ENCODE measurements at places on chromosomes 16 and 17.

DNA sequence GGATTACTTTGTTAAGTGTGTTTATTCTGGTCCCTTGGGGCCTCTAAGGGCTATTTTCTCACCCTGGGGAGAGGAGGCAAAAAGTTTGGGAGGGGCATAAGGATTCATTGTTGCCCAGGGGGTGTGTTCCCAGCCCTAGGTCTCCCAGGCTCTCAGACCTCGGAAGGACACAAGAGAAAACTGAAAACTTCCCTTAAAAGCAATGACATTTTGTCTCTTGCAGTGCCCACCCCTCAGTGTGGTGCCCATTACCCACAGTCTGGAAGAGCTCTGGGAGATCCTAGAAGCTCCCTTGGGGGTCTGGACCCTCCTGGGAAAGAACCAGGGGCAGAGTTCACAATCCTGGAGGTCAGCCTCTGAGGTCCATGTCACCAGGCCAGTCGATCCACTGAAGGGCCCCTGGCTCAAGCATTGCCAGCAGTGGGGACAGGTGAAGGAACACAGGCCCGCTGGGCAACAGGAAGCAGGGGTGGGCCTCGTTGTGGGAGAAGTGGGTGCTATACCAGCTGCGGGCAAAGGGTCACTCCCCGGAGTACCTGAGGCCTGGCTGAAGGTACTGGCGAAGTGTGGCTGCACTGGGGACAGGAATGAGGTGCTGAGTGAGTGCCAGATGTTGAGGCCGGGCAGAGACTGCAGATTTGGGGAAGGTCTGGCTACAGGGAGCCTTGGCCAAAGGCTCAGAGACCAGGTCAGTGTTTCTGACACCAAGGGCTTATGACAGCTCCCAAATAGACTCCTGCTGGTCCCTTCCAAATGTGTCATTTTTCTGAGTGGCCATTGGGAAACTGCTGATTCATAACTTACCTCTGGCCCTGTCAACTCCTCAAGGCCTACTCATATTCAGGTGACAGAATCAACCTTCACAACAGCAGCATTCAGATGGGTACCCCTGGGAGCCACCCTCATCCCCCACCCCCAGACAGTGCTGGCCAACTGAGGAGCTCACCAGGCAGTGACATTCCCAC is 4.6 kb upstream of the ZNF747 start:
- DNase-seq = no peak

- no peak for DNase-seq
These were observed 24.1 kb upstream of the SPNS3 start for GRCh38 chr17:4409659-4410058.

DNA sequence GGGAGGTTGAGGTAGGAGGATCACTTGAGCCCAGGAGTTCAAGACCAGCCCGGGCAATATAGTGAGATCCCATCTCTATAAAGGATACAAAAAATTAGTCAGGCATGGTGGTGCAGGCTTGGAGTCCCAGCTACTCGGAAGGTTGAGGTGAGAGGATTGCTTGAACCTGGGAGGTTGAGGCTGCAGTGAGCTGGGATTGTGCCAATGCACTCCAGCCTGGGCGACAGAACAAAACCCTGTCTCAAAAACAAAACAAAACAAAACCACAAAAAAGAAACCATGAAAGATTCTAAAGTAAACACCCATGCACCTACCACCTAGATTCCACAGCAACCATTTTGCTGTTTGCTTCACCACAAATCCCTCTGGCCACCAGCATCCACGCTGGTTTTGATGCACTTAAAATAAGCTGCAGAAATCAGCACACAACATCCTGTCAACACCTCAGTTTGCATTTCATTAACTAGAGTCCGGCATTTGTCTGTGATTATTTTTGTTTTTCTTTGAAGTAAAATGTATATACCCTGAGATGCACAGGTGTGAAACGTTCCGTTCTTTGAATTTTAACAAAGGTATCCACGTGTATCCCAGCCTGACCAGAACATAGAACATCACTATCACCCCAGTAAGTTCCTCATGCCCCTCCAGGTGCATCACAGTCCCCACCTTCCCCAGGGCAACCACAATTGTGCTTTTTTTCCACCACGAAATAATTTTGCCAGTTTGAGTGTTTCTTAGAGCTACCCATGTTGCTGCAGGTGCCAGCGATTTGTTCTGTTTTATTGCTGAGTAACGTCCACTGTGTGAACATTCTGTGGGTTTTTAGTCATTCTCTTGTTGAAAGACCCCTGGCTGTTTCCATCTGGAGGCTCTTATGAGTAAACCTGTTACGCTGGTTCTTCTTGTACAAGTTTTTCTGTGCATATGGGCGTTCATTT is 191.5 kb downstream of the SEC14L1 start:
- peak; percentile 65 for DNase-seq

DNA sequence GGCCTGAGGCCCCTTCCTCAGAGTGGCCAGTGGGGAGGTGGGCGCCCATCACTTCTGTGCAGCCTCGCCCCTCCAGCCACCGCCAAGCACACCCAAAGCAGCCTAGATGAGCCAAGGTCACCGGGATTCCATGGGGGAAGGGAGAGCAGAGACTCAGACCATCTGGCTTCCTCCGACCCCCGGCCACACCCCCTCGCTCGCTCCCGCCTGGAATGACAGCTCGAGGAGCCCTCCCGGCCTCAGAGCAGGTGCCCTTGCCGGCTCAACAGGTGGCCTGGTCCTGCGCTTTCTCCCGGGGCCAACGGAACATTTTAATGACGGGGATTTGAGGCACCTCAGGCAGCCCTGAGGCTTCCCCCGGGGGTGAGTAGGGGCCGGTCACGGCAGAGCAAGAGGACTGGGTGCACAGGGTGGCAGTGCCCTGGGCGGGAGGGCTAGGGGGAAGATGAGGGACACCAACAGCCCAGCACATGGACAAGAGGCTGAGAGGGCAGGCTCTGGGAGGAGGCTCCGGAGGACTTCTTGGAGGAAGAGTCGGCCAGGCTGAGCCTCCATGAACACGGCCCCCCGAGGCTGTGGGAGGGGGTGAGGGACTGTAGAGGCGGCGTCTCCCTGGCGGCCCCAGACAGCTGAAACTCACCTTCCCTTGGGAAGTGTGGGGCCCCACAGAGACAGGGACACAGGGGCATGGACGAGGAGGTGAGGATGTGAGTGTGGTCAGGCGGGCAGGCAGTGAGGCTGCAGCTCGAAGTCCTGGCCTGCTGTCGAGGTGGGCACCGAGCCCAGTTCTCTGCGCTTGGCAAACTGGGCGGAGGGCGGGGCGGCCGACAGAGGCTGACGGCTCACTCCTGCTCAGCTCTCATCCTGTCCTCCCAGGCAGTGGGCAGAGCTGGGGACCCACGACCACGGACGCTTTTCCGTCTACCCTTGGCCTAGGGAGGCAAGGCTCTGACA is 12.5 kb upstream of the C1QTNF8 start:
- DNase-seq = no peak

GRCh38 chr16:9441012-9441411 is 349.6 kb downstream of the HAPSTR1 start:
- no peak for DNase-seq

- no peak for DNase-seq
These were observed 985 bp downstream of the SGSM2 start for GRCh38 chr17:2338315-2338657.

GRCh38 chr17:1616101-1616500 is 12.5 kb downstream of the SLC43A2 start:
- no peak for DNase-seq

GRCh38 chr16:23269248-23269953 is 32.7 kb upstream of the SCNN1B start:
- no peak for DNase-seq

DNA sequence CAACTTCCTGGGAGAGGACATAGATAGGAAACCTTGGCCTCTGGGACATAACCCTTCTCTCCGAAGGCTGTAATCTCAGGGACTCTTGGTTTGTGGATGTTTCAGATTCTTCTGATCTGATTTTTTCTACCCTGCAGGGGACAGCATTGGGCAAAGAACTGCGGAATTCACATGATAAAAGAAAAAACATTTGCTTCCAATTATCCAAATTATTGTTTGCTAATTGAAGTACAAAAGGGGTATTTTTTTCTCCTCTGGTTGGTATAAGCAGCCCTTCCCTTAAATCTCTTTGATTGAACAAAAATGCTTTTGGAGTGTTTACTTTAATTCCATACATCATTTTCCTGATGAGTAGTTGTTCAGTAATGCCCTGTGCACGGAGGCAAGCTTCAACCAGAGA is 251.7 kb upstream of the IRX3 start:
- no peak for DNase-seq

GRCh38 chr16:2204416-2205103 is 694 bp upstream of the MLST8 start:
- peak; percentile 64 for DNase-seq

GRCh38 chr17:80236911-80237310 is 16.7 kb downstream of the SLC26A11 start:
- DNase-seq = no peak

DNA sequence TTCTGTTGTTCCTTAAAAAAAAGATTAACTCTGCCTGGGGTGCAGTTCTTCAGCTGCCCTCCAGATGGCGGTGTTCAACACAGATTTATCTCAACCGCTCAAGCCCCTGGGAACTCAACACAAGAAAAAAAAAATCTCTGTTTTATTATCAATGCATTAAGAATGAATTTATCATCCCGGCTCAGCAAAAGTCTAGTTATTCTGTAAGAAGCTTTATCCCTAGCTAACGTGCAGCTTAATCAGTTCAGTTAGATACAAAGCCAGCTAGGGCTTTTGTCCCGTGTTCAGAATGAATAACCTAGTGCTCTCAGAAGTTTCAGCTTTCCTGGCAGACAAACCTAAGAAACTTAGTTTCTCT is 475.9 kb upstream of the CCL2 start:
- no peak for DNase-seq

GRCh38 chr17:76014100-76014924 is 12.8 kb downstream of the EVPL start:
- peak; percentile 89 for DNase-seq

- no peak for DNase-seq
These were observed 8.9 kb downstream of the ZNF319 start for GRCh38 chr16:57991551-57992059.

GRCh38 chr16:11210260-11210659 is 45.7 kb downstream of the SOCS1 start:
- no peak for DNase-seq

DNA sequence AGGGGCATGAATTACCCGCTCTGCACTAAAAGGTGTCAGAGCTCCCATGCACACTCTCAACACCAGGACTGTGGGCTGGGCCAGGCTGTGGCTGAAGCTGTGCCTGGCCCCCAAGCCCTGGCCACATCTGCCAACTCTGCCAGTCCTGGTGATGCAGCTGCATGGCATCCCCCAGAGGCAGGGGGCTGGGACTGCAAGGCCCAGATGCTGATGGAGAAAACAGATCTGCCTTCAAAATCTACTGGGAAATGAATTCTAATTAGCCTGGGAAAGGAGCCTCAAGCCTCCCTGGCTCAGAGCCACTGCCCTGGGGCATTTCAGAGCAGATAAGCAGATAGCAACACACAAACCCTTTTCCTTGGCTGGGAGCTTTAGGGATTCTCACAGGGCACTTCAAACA is 3.4 kb downstream of the CHST6 start:
- no peak for DNase-seq

DNA sequence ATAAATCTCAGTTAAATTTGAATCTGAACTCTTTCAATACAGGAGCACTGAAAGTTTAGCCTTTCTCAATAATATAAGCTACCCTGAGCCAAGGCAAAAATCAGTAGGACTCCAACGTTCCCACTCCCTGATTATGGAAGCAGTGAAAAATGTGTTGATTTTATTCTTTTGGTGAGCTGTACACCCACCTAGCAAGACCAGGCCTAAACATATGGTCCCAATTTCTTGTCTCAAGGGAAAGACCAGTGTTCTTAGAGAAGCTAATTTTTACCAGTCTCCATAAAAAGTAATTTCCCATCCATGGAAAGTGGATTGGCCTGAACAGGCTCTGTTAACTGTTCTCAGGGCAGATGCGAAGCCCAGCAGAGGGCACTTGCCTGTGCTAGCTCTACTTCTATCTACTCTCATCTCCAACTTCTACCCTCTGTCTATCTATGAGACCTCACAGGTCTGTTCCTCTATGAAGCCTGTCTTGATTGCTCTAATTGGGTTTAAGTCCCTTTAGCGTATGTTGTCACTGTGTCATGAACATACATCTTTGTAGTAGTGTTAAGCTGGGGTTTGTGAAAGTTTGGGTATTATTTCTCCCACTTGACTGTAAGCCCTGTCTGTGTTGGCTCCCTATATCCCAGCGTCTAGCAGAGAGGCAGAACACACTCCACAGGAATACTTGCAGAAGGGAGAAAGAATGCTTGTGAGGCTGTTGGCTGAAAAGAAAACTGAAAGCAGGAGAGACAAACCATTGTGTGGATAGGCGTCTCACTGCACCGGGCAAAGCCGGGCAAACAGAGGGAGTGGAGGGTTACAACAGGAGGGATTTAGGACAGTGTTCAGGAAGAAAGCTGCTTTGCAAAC is 167.1 kb upstream of the MAF start:
- no peak for DNase-seq

GRCh38 chr16:68921637-68922036 is 78.3 kb downstream of the TANGO6 start:
- DNase-seq = no peak

- DNase-seq = no peak
These were observed 6.7 kb upstream of the NUDT16L1 start for GRCh38 chr16:4686497-4687210.

- no peak for DNase-seq
These were observed 5.8 kb downstream of the TRIM25 start for GRCh38 chr17:56908001-56908542.

DNA sequence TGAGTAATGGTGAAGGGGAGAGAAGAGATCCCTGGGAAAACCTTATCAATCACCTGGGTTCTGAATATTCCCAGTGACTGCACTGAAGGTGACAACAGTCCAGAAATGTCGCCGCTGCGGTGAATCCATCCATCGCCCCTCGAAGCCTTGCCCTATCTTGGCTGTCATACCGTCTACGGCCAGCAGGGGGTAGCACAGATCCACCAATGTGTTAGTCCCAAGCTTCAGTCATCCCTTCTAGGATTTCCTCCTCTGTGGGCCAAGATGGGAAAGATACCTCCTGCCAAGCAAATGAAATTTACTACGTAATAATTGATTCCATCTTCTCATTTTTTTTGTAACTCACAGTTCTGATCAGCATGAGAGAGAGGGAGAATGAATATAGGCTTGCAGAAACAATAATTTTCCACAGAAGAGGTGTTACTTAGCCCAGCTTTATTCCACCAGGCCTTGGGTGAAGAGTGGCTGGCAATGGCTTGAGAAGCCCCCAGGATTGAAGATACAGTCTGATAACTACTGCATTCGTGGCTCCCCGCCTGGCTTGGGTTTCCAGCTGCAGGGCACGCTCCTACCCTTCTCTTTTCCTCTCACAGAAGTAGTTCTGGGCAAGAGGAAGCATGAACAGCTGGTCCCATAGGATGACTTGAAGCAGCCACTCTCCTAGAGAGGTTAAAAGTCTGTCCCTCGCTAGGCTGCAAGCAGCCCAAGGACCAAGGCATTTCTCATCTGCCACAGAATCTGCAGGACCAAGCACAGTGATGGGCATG is 2.6 kb upstream of the FMNL1 start:
- peak; percentile 99 for DNase-seq

GRCh38 chr16:57137566-57138273 is 45.3 kb downstream of the CPNE2 start:
- no peak for DNase-seq

DNA sequence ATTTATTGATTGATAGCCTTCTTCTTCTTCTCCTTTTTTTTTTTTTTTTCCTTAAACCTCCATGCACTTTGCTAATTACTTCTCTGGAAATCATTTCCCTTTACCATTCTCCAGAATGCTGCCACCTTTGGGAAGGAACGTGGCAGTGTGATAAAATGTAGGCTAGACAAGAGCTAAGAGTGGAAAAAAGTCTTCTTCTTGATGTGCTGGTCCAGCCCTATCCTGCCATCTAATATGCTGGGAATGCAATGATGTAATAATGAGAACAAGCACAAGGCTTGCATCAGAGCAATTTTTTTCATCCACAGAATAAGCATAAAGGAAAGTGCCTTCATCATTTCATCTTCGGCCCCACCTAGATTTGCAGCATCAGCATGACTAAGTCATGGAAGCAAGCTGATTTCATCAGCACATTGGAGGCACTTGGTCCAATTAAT is 128.7 kb upstream of the ZFHX3 start:
- DNase-seq = no peak
